AML-193 (cell line): ENCODE measurements at places on chromosomes 4 and X.

DNA sequence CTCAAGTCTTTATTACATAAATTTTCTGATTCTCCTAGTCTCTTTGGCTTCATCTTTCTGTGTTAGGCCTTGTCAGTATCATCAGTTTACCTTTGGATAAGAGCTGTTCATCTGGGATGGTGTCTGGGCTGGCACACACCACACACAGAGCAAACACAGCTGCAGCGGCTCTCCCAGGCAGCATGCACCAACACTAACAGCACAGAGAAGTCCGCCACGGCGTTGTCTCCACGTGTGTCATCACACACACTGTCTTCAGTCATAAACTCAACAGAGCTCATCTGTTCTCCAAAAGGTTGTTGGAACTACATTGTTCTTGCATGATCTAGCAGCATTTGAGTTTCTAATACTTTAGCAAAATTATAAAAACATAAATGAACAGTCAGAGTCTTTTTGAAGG is 851.9 kb upstream of the FRG1 start:
- no peak for DNase-seq

GRCh38 chr4:26822546-26822945 is 38.1 kb upstream of the STIM2 start:
- peak; percentile 55 for DNase-seq

GRCh38 chrX:19886883-19887531 is 393 bp downstream of the SH3KBP1 start:
- no peak for DNase-seq

- no peak for DNase-seq
These were observed 146.6 kb upstream of the CPEB2 start for GRCh38 chr4:14855719-14856061.

- no peak for DNase-seq
These were observed at the start of gene DCHS2 for GRCh38 chr4:154491341-154492271. Gene DCHS2 (minus strand): TSS chr4:154491799. CDS start chr4:154491355, 444 bp downstream.

GRCh38 chrX:155435744-155436112 is 22.7 kb downstream of the F8A3 start:
- DNase-seq, result no peak

DNA sequence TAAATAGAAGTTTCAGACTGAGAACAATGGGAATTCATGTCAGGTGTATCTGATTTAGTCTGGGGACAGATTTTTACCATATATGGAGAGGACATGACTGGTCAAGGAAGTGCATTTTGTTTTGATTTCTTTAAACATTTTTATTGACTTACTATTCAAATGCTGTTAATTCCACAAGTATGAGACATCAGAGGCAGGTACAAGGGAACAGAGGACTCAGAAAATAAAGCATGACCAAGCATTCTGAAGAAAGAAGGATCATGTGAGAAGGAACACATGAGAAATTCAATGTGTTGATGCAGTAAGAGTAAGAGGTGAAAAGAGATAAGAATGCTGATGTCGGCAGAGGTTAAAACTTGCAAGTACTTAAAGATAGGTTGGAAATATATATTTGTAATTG is 1452.6 kb downstream of the PCDH7 start:
- DNase-seq, result no peak

DNA sequence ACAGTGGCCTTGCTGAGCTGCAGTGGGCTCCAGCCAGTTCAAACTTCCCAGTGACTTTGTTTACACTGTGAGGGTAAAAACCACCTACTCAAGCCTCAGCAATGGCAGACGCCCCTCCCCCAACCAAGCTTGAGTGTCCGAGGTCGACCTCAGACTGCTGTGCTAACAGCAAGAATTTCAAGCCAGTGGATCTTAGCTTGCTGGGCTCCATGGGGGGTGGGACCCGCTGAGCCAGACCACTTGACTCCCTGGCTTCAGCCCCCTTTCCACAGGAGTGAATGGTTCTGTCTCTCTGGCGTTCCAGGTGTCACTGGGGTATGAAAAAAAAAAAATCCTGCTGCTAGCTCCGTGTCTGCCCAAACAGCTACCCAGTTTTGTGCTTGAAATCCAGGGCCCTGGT is 168.9 kb upstream of the INTU start:
- DNase-seq, result no peak

DNA sequence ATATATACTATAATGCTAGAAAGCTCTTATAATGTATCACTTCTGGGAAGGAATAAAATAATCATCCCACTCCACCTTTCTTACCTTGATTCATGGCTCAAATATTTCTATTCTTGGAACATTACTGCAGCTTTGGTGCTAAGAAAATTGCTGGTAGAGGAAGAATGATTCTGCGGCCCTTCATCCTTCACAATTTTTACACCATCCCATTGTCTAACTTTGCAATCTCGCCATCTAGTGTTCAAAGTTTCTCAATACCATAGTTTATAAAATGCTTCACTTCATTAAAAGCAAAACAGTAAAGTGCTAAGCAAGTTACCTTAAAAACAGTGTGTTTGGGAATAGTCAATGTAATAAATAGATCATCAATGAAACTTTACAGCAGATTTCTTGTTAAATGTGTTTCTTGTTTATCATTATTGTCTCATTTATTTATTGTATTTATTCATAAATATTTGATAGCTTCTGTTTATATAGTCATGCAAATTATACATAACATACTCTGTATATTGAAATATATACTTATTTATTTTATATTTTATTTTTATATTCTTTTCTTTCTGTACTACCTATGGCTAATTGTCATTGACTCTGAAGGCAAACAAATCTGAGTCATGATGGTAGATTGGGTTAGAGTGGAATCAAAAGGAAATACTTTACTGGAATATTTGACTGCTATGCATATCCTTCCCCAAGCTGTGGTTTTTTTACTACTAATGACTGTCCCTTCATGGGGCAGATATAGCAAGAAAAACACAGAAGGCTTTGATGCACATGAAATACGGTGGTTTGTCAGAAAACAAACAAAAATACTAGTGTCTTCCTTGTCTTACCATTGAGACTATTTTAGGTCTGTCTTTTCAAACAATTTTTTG is 390.7 kb downstream of the MAPK10 start:
- DNase-seq, result peak; percentile 35

DNA sequence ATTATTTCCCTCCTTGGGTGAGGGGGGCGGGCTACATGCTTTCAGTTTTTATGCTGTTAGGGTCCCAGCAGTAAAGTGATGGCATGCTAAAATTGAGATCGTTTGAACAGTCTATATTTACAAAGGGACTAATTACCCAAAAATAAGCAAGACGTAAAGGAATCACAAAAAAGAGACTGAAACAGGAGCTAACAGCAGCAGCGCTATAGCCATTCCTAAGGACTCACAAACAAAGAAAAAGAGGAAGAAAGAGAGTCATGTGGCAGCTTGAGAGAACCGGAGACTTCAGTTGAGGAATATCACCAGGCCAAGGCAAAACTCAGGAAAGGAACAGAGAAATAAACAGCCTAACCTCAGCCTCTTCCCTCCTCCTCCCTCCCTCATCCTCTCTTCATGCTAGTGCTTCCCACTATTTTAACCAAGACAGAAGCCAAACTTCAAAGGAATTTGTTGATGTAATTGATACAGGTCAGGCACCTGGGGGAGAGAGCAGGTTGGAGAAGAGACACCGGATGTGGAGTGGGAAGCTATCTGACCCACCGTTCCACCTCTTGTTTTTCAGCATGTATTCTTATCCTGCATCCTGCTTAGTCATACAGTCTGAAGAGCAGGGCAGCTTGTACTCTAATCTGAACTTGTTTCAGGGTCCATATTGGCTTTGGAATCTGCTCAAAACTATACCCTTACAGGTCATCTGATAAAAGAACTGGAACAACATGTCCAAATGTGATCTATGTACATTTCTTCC is 383.7 kb downstream of the NAF1 start:
- no peak for DNase-seq

- no peak for DNase-seq
These were observed 28.8 kb downstream of the ATP8A1 start for GRCh38 chr4:42627885-42628646.

DNA sequence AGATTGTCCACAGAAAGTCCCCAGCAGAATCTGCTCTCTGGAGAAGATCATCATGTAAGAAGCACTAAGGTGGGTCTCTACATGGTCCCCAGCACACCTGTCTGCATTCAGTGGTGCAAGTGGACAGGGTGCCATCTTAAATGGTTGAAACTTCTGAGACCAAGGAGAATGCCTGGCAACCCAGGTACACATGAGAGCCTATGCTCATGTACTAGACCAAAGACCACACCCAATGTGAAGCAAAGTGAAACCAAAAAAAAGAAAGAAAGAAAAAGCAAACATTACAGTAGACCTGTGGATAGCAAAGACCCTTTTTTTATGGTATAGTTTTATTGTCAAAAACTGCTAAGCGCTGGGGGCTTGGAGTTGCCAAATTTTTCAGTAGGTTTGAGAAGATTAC is 15.0 kb downstream of the CD40LG start:
- DNase-seq, result no peak

- no peak for DNase-seq
These were observed 128.5 kb downstream of the ZNF330 start for GRCh38 chr4:141349236-141349635.

DNA sequence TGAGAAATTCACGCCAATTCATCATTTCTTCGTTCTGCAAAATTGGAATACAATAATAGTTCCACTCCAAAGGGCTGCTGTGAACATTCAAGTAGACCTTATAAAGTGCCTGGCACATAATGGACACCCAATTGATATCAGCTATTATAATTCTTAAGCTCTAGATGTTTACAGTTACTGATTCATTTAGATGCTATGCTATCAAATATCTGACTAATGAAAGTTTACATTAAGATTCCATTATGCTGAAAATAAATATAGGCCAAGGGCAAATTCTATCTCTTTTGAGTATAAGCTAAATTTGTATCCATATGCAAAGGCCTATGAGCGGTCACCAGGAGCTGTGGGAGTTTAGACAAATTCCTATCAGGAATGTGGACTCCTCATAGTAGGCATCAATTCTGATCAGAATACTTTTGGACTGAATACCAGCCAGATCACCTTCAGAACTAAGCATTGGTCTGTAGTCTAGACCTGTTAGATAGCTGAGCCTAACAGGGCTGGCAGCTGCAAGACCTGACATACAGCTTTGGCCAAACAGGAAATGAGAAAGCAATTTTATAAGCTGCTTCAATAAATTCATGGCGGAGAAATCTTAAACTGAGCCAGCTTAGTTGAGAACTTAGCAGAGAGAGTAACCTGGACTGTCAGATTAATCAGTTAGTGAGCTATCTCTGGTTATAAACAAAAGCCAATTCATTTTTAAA is 384.3 kb upstream of the ACTRT1 start:
- DNase-seq, result no peak

GRCh38 chr4:187491959-187492358 is 503.6 kb upstream of the ZFP42 start:
- no peak for DNase-seq

DNA sequence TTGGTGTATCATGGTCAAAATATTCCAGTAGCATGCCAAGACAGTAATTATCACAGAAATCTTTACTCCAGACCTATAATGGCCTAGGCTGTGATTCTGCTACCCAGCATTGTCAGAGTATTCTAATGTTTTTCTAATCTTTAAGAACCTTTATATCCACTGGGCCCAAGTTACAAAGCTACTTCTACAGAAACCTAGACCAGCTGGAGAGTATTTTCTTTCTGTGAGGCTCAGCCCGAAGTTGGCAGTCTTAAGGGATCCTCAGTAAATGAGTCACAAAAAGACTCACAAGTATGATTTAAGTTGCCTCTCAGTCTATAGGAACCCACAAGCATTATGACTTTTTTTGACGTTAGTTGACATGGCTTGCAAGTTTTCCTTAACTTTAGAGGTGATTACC is 638.5 kb upstream of the FAM241A start:
- DNase-seq, result no peak

- DNase-seq, result no peak
These were observed 63.9 kb upstream of the PTPN13 start for GRCh38 chr4:86530183-86530582.

GRCh38 chr4:78818530-78819079 is 42.5 kb downstream of the BMP2K start:
- DNase-seq, result no peak

DNA sequence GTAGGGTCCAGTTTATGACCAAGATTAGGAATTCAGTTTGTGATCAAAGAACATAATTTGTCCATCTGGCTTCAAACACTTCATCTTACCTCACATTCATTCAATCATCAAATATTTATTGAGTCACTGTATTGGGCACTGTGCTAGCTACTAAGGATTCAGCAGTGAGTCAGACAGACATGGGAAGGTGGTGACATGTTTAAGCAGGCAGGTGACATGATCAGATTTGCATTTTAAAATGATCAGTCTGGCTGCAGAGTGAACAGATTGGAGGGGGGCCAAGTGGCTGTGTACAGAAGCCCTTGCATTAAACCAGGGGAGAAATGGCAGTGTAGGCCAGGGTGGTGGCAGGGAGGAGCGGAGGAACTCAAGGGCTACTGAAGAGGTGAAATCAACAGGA is 25.1 kb upstream of the APLN start:
- no peak for DNase-seq

DNA sequence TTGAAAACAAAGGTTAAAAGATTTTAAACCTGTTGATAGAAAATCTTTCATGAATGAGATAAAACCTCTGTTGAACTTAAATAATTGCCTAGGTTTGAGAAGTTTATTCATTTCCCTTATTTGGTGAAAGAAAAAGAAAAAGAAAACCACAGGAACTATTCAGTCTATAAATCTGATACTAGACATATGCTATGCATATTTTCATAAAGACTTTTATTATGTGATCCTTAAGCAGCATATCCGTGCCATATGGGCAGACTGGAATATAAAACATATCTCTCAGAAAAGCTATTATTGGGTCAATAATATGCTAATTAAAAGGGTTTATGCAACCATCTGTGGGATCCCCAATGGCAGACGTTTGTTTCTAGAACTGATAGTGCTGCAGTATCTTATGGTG is 178.7 kb downstream of the RASL11B start:
- DNase-seq, result no peak

DNA sequence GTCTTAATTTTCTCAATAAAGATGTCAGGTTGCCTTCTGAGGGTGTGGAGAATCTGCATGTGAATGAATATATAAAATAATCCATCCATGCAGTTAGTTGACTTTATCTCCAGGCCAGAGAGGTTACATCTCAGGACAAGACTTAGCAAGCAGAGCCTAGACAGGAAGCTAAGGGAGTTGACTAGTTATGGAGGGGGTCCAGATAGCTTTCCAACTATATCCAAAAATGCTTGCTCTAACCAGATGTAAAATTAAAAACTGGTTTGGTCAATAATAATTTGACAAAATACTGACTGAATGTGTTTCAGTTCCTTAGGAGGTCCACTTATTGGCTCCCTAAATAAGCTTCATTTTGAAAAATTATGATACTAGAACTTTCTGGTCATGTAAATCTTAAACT is 101.4 kb downstream of the PAPSS1 start:
- no peak for DNase-seq

DNA sequence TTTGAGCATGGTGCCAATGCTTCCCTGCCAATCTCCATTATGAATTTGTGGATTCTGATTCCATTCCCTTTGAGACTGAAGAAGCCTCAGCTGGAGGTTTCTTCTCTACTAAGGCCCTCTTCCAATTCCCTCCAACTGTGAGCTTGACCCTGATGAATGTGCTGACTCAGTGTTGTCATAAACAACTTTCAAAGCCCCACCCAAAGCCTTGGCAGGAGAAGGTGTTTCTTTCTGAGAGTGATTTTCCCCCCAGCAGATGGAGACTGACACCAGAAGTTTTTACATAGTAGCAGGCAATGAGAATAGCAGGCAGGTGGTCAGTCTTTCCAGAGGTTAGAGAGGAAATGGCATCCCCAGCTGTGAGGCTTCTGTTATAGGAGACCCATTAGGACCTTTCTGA is 53.1 kb downstream of the OCRL start:
- DNase-seq, result no peak

GRCh38 chrX:53494436-53494835 is 60.3 kb upstream of the HSD17B10 start:
- DNase-seq, result peak; percentile 22
